GM12892 (cell line): ENCODE measurements at places on chromosomes 1 and 21.
A peak's percentile ranks its signal among the peaks of the same experiment; 100 is the strongest.

DNA sequence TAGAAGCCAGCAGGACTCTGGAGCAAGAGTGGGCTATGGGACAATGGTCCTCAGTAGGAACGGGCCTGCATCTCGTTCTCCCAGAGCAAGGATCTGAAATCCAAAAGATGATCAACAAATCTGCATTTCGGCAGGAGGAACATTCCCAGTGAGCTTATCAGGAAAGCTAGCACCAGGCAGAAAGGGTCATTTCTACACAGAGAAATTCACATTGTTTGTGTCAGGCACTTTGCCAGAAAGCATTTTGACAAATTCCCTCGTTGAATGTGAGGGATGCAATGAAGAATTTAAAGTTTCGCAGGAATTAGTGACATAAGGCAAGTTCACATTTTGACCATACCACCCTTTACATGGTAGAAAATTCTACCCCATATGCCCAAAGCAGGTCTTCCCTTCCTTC, 31.6 kb upstream of the ETS2 start:
- no peak for DNase-seq

DNA sequence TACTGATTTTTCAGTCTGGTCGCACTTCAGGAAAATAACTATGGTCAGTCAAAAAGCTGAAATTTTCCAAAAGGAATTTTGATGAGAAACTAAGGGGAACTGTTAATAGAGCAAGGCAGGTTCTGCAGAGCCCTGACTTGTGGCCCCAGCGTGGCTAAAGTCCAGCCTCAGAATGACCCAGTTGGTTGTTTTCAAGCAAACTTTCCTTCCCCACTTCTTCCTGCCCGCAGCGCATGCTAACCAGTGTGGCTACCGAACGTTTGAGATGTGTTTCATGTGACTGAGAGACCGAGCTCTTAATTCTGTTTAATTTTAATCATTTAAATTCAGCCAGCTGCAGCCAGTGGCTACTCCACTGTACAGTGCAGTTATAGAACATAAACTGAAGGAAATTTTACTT, 6.2 kb upstream of the IL10RB start:
- DNase-seq = no peak

DNA sequence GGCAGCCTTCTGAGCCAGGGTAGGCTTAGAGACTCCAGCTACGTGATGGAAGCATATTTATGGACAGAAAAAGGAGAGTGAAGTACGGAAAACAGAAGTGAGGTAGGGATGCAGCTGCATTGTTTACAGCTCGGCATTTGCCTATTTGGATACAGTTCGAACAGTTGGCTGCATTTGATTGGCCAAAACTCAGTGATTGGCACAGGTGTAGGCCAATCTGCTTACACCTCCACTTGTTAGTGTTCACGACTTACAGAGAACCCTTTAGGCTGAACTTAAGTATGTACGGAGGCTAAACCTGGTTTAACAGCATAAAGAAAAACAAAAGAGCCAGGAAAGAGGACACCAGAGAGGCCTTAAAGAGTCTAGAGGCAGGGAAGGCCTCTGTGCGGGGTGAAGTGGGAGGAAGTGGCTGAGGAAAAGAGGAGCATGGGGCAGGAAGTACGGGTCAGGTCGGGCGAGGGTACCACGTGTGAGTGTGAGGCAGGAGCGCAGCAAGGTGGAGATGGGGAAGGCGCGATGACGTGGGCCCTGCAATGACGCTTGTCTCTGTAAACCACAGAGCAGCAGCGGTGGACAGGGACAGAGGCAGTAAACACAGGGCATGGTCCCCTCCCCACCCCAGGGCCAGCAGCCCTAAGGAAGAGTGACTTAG, 32.0 kb downstream of the RSPH1 start:
- DNase-seq = no peak

DNA sequence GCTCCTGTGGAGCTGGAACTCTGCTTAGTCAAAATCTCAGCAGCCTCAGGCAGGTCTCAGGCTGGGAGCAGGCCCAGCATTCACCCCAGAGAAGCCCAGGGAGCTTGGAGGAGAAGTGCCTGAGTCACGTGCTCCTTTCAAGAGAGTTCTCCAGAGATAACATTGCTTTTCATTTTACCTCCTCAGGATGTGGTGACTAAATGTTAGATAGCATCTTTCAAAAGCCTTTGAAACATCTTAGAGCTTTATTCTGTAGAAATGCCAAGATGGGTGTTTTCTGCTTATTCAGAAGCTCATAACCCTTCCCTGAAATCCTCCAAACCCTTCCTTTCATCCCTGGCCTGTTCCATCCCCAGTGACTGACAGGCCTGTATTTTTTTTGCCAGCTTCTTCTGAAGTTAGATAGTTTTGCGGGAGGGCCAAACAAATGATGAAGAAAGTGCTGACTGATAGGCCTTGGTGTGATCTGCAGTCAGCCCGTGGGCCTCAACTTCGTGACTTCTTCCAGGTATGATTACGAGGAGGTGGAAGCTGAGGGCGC, 58.0 kb downstream of the PGM1 start:
- DNase-seq = no peak

DNA sequence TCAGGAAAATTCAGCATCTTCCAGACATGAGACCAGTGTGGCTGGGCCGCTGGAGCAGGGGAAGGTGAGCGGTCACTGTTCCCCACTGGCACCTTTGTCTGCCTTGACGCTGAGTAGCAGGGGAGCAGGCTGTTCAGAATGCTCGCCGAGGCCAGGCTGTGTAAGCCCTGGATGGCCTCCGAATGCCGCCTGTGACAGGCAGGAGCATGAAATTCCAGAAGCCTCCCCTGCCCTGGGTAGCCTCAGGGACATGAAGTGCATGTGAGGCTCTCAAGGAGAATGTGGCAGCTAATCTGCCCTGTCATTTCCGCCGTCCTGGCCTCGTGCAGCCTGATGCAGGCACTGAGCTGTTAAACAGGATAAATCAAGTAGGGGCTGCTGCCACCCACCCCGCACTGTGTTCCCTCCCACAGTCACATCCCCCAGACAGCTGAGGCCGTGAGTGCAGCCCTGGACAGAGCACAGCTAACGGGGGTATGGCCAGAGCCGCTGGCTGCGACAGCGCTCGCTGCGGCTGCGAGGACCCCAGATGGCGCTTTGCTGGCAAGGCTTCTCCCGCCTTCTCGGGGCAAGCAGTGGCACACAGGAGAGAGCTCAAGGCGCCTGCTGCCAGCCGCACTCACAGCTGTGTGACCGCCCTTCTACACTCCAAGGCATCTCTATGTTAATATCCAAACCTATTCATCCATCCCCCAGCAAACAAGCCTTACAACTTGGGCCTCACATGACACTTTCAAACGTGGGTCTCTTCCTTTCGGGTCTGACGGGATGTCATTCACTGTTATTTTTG, 105.0 kb upstream of the COL6A1 start:
- DNase-seq = no peak

DNA sequence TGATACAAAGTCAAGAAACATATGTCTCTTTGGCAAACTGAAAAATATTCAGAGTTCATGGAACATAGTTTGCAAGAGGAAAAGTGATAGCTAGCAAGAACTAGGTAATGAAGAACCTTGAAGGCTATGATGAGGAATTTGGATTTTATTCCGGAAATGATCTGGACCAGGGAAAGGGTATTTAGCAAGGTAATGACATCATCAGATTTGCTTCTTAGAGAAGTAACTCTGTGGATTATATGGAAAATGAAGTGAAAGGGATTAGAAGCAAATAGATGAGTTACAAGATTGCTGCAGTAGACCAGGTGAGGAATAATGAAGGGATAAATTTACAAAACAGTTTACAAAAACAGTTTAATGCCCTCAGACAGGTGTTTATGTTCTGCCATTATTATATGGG, 197.3 kb downstream of the RASAL2 start:
- no peak for DNase-seq

GRCh38 chr1:218785928-218786327, 387.8 kb upstream of the LYPLAL1 start:
- DNase-seq = no peak

DNA sequence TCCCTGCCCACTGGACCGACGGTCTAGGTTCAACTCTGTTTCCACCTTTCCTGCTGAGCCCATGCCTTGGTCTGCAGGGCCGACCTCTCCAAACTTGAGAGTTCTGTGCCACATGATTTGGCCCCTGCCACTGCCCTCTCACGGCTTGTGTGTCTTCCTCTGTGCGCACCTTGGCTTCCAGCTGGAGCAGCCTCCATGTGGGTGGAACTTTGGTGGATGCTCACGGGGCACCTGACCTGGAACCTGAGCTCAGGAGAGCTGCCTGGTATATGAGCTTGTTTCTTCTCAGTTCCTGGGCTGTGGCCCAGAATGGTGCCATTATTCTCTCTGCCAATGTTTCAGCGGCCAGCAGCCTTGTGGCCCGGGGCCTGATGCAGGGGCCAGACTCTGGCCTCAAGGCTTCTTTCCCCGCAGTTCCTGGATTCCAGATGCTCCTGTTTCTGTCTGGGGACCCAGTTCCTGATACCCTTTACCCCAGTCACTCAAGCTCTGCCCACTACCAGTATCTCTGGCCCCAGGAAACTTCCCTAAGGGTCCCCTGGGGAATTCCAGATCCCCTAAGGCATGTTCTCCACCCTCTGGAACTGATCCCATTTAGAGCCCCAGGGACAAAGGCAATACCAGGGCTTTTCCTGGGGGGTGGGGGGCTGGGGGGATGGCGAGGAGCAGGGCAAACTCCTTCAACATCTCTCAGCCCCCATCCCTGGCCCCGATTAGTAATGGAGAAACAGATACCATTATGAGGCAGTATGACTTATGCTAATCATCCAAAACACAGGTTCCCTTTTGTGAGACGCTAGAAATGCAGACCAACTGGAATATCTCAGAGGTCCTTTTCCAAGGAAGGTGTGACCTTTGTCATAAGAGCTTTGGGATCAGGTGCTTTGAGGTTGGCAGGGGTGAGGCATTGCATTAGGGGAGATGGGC, 11.1 kb downstream of the QSOX1 start:
- no peak for DNase-seq

DNA sequence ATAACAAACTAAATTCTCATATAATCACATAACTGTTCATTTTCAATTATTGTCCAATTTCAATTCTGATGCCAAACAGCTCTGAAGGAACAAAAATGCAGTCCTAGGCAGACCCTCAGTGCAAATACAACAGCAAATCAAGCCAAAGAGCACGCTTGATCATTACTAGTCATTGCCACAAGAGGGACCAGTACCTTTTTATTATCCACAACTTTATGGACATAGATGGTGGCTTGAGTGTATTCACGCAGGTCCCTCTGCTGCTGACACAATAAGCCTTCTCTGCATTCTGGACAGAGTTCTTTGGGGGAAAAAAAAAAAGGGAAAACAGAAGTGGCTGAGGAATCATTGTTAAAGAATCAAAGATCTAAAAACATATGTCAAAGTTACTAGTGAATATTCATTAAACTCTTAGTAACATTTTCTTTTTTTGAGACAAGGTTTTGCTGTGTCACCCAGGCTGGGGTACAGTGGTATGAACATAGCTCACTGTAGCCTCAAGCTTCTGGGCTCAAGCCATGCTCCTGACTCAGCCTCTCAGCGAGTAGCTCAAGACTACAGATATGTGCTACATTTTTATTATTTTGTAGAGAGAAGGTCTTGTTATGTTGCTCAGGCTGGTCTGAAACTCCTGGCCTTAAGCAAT, 34.3 kb upstream of the RAP1GAP start:
- no peak for DNase-seq

DNA sequence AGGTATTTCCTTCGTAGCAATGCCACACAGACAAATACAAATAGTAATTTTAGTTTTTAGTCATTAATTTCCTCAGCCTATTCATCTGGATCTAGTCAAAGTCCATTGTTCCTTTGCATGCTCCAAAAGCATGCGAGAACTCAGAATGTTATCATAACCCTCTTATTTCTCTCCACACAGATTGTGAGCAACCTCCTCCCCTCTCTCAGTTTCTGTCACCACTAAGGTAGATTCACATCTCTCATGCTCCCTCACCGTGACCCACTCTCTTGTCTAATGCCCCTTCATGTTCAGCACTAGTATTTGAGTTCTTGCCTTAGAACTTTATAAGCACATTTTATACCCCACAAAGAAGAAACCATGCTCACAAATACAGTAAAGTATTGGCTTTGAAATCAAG, 582.4 kb downstream of the PLA2G4A start:
- no peak for DNase-seq

DNA sequence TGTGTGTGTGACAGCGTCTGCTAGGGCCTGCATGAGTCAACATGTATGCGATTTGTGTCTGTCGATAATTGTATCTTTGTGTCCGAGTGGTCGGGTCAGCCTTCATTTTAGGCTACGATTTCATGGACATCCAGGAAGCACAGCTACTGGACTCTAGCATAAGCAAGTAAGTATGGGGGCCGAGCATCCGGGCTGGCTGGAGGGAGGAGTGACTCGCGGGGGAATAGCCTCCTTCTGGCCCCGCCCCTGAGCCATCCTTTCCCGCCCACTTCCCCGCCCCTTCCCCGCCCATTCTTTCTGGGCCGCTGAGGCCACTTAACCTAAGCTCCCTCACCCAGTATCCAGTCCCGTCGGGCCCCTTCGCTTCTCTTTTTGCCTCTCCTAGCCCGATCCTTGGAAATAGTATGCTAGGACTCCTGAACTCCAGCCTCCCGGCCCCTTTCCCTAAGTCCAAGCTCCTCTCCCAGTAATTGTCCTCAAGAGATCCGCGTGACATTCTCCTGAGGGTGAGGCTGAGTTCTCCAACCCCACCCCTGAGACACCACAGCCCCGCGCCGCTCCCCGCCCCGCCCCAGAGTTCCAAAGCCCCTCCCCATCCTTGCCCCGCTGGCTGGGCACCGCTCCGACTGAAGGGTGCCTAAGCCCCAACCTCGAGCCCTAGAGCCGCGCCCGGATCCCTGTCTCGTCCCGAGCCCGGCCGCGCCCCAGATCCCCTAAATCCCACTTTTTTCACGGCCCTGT, 1.2 kb downstream of the MAP3K6 start:
- DNase-seq = peak; percentile 90

DNA sequence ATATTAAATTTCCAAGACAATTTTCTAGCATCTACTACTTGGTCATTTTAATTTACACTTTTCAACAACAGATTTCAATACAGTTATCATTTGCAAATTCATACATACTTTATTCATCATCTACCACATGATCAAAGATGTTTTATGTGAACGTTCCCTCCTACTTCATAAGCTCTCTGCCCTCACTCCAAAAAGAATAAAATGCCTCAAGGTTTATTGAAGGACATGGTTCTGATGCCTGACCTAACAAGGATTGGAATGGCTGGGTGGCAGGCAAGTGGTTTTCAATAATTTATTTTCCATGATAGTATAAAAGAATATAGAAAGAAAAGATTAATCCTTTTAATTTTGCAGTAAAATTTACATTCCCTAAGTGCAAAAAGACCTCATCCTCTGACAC, 5.4 kb downstream of the CDKN2C start:
- DNase-seq = no peak

- DNase-seq = no peak
These were observed at the start of the genes ADORA3 and TMIGD3 for GRCh38 chr1:111503585-111504060. Gene ADORA3, minus strand, starts transcription at chr1:111503633. Its CDS starts 279 bp downstream, at chr1:111503354. Gene TMIGD3, minus strand, starts transcription at chr1:111503633. Its CDS starts 279 bp downstream, at chr1:111503354.

GRCh38 chr1:109790735-109791494, 27.2 kb upstream of the EPS8L3 start:
- DNase-seq = peak; percentile 82

- DNase-seq = no peak
These were observed 150.3 kb upstream of the IRF2BP2 start for GRCh38 chr1:234760303-234760723.
